ENCODE measurements at places on chromosomes 12 and 14. TPM values are rescaled to one million over a fixed set of nuclear protein-coding genes. Genes with fewer than 3 reads are reported as not detected.

The SLC24A4 gene
- not detected for total RNA-seq

The RARG gene
- 38.8 TPM for total RNA-seq

The TAS2R9 gene
- total RNA-seq: not detected

The SPX gene
- total RNA-seq: 0.40 TPM

The TOMM20L gene
- not detected for total RNA-seq

DNA sequence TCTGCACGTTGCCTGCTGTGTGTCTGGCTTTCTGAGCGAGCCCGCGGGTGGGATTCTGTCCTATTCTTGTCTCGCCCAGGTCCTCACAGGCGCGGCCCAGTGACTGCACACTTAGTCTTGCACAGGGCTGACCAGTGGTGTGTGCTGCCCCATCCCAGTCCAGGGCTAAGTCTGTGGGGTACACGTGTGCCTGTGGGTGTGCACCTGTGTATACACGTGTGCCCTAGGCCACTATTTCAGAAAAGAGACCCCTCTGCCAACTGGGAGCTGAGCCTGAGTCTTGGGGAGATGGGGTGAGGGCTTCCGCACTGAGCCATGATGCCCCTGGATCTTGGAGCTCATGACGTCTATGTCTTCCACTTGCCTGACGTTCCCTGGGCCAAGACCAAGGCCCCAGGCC is 185.5 kb upstream of the PRMT8 start:
- no peak for DNase-seq

DNA sequence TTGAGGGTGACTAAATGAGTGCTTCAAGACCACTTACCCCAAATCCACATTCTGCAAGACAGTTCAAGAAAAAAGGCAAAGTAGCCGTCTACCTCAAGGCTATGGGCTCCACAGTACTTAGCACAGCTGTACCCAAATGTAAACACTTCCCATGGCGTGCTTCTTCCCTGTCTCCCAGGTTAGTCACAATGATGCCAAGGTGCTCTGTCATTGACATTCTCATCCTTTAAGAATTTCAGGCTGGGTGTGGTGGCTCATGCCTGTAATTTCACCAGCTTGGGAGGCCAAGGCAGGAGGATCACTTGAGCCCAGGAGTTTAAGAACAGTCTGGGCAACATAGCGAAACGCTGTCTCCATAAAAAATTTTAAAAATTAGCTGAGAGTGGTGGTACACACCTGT is 51.2 kb upstream of the CERS5 start:
- DNase-seq: no peak
